ENCODE measurements at places on chromosomes 2 and 18.

- no peak for DNase-seq
Measured at GRCh38 chr2:58767828-58768714, 526.9 kb upstream of the FANCL start.

DNA sequence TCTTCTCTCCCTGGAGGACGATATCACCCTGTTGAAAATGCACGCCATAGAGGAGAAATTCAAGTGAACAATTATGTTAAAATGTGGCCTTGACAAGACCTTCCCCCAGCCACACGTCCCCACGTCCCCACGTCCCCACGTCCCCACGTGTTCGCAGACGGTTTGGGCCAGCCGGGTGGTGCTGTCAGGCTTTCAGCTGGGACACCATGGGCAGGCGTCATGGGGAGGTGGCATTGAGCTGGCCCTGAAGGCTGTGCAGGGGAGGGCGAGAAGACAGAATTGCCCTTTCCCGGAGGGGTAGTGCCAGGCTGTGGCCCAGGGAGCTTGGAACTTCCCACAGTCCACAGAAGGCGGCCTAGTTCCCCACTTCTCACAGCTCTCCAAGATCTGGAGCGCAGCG is 240.7 kb upstream of the RAB6C start:
- no peak for DNase-seq

GRCh38 chr2:40450066-40450795 is 1.7 kb downstream of the SLC8A1 start:
- no peak for DNase-seq

DNA sequence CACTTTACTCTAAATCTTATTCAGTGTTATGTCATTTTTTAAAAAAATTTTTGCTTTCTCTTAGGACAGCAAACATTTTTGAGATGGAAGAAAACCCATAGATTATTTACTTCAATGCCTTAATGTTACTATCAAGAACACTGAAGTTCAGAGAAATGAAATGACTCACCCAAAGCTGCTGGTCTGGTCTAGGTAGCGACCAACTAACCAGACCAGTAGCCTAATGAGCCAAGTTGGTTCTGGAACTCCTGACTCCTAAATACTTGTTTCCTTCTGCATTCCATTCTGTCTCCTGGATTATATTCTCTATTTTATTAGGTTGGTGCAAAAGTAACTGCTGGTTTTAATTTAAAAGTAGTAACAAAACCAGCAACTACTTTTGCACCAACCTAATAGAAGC is 35.4 kb downstream of the SLC8A1 start:
- no peak for DNase-seq

DNA sequence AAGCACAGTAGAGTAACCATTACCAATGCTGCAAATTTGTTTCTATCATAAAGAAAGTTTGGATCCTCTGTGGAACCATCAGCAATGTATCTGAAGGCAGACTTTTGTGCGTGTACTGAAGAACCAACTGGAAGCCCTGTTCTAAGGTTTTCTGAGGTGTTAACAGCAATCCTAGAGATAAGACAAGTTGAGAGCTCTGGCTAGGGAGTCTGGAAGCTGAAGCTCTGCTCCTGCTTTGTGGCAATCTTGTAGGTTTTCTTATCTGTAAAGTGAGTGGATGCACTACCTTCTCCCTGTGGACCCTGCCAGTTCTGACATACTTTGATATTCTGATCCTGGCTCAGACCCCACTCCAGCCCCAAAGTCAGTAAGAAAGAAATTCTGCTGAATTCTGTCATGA is 171.2 kb upstream of the SLC14A2 start:
- no peak for DNase-seq

- no peak for DNase-seq
Measured at GRCh38 chr2:121519732-121520640, 10.7 kb upstream of the RNU4ATAC start.

DNA sequence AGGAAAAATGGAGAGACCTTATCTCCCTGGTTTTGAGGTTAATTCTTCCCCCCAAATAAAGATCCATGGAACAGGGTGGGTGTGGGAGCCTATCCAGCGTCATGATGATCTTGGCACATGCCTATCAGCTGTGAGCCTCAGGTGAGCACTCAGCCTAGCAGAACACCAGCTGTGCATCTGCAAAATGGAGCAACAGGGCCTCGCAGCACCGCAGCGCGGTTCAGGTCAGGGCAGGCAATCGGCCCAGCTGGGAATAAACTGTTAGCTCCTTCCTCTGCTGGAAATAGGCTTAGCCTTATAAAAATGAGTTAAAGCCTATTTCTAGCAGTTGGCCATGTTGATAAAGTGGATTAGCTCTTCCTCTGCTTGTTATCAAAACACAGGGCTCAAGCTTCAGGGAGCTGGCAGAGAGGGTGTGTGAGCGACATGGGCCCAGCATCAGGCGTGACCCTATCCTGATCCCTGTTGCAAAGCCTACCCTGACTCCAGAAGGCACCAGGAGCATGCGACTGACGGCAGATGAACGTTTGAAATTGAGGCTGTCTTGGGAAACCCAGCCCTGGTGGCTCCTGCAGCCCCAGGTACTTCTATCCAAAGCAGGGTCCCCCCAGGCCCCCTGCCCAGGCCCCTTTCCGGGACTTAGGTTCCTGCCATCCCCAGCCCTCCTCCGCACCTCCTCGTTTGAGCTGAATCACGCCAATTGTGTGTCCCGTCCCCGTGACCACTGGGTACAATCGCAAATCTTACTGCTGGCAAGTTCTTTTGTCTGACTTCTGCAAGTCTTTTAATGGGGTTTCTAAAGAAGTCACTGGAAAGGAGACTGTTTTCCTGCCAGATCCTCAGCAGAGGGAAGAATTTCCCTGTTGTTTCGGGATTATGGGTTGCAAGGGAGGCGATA is 35.4 kb downstream of the ARHGEF4 start:
- no peak for DNase-seq

GRCh38 chr2:8629402-8629801 is 52.5 kb upstream of the ID2 start:
- DNase-seq: no peak

- no peak for DNase-seq
Measured at GRCh38 chr2:187509667-187510417, 44.4 kb downstream of the TFPI start.
